ENCODE measurements at places on chromosomes 2 and 18.
A peak's percentile ranks its signal among the peaks of the same experiment; 100 is the strongest.

- DNase-seq, result no peak
Observed at GRCh38 chr2:65558743-65559142, 126.3 kb upstream of the SPRED2 start.

GRCh38 chr2:178119179-178119922 is 7.1 kb downstream of the RBM45 start:
- no peak for DNase-seq

GRCh38 chr2:177239932-177240630 is 24.4 kb downstream of the NFE2L2 start:
- DNase-seq, result peak; percentile 61

- peak; percentile 13 for DNase-seq
Observed at GRCh38 chr2:109350526-109350925, 221.5 kb downstream of the SH3RF3 start.

- DNase-seq, result no peak
Observed at GRCh38 chr18:36188916-36189315, 1.6 kb downstream of the MOCOS start.

DNA sequence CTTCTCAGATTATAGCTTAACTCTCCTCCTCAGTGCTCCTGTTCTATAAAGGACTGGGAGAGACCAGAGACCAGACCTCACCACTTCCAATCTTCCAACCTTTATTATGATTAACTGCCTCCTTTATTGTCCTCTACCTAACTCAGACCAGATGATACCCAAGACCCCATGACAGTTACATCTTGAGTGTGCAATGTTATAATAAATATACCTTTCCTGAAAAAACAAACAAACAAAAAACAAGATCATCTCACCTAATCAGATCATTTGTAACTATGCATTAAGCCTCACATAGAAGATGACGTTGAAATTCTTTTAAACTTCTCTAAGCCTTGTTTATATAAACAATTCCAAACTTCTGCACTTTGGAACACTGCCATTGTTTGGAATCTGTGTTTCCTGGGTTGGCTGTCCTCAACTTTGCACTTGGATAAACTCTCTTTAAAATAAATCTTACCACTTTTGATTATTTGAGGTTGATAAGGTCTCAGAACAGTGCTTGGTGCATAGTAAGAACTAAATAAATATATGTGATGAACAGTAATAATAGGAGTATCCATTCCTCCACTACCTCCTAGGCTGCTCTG is 342.7 kb downstream of the TDRD15 start:
- no peak for DNase-seq

GRCh38 chr18:48392268-48392667 is 16.9 kb downstream of the ZBTB7C start:
- DNase-seq, result no peak

GRCh38 chr2:161578998-161579397 is 45.2 kb upstream of the SLC4A10 start:
- DNase-seq, result no peak

GRCh38 chr2:219018726-219019125 is 22.6 kb downstream of the CFAP65 start:
- no peak for DNase-seq

DNA sequence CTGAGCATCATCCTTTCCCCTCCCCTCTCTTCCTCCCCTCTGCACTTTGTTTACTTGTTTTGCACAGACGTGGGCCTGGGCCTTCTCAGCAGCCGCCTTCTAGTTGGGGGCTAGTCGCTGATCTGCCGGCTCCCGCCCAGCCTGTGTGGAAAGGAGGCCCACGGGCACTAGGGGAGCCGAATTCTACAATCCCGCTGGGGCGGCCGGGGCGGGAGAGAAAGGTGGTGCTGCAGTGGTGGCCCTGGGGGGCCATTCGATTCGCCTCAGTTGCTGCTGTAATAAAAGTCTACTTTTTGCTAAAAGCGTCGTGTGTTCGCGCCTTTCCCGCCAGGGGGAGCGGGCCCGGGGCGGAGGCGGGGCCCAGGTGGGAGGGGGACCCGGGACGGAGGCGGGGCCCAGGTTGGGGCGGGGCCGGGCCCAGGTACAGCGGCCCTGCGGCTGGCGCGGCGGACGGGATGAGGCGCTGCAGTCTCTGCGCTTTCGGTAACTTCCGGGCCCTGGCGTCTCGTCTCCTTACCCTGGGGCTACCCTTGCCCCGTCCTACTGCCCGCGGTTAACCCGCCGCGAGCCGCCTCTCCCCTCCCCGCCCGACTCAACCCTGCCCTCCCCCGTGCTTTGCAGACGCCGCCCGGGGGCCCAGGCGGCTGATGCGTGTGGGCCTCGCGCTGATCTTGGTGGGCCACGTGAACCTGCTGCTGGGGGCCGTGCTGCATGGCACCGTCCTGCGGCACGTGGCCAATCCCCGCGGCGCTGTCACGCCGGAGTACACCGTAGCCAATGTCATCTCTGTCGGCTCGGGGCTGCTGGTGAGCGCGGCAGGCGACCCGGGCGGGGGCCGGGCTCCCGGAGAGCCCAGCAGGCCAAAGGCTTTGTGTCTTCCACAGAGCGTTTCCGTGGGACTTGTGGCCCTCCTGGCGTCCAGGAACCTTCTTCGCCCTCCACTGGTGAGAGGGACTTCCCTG is at the start of gene KRTCAP3:
Gene KRTCAP3 (plus strand): TSS at position 424 of the 962 bp plus-strand sequence. CDS start 32 bp downstream, at position 456.
- DNase-seq, result peak; percentile 36

GRCh38 chr2:85920810-85921545 is 32.2 kb upstream of the ST3GAL5 start:
- DNase-seq, result no peak

All from femur (tissue), 1 donor.